ENCODE measurements at places on chromosomes 2 and 18.
A peak's percentile ranks its signal among the peaks of the same experiment; 100 is the strongest.

GRCh38 chr2:236545248-236545658 is 24.4 kb upstream of the ACKR3 start:
- no peak for DNase-seq

DNA sequence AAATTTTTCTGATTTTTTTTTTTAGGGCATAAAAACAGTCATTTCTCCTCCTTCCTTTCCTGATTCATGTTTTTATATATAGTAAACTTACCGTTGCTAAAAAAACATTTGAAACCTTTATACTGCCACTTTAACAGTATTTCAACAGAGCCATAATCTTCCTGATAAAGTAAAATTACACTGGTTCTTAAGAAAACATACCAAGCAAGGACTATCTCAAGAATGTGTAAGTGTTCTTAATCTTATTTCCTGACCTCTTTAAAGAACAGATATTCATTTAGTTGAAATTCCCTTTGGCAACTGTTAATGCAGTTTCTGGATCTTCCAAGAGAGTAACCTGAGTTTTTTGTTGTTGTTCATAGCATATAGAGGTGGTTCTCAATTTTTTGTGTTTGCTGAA is 26.6 kb upstream of the COLEC12 start:
- no peak for DNase-seq

GRCh38 chr2:212097001-212097400 is 441.6 kb downstream of the ERBB4 start:
- no peak for DNase-seq

DNA sequence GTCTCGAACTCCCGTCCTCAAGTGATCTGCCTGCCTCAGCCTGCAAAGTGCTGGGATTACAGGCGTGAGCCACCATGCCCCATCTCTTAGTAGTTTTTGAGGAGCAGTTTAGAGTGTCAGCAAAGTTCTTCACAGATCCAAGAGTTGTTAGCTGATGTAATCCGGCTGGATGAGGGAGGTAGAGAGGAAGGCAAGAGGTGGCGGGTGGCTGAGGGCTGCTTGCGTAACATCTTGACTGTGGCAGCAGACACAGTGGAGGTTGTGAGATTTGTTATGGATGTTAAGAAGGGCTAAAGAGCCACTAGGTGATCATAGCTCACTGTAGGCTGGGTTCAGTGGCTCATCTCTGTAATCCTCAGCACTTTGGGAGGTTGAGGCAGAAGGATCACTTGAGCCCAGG is 19.5 kb upstream of the FAM136A start:
- no peak for DNase-seq

- peak; percentile 47 for DNase-seq
Observed at GRCh38 chr2:101253013-101253702, 472 bp downstream of the CNOT11 start.

DNA sequence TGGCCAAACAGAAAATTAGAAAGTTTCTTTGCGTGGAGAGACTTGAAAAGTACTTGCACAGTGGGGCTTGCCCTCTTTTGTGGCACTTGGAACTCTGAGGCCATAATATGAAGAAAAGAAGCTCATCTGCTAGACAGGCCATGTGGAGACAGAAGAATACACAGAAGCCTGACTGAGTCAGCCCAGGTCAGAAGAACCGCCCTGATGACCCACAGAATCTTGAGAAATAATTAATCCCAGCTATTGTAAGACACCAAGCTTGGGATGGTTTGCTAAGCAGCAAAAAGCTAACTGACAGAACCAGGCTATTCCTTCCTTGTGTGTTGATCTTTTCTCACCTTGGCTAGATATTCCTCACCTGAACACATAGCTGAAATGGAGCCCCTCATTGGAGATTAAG is 33.7 kb downstream of the G6PC2 start:
- DNase-seq, result no peak

- DNase-seq, result peak; percentile 22
Observed at GRCh38 chr2:225282858-225283710, 116.4 kb upstream of the NYAP2 start.

- DNase-seq, result no peak
Observed at GRCh38 chr2:84942964-84943421, 28.0 kb upstream of the KCMF1 start.

DNA sequence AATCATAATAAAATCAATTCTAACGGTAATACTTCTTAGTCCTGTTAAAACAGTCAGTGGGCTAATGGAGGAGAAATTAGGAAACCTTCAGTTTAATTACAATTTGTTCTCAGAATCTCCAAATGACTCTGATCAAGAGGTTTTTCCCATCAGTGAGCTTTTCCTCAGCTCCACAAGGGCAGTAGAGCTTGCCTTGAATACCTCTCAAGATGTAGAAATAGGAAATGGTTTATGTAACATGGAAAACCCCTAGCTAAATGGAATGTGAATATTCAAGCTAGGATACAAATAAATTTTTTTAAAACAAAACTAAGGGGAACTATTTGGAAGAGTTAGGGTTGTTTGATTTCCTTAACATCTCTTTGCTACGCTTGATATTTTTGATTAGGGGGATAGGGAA is 87.5 kb downstream of the PLEKHM3 start:
- DNase-seq, result no peak

GRCh38 chr2:220489121-220489520 is 861.7 kb downstream of the SLC4A3 start:
- DNase-seq, result no peak

GRCh38 chr18:44900627-44901026 is 219.9 kb downstream of the SETBP1 start:
- no peak for DNase-seq

GRCh38 chr2:230942920-230943896 is 18.2 kb upstream of the GPR55 start:
- no peak for DNase-seq

DNA sequence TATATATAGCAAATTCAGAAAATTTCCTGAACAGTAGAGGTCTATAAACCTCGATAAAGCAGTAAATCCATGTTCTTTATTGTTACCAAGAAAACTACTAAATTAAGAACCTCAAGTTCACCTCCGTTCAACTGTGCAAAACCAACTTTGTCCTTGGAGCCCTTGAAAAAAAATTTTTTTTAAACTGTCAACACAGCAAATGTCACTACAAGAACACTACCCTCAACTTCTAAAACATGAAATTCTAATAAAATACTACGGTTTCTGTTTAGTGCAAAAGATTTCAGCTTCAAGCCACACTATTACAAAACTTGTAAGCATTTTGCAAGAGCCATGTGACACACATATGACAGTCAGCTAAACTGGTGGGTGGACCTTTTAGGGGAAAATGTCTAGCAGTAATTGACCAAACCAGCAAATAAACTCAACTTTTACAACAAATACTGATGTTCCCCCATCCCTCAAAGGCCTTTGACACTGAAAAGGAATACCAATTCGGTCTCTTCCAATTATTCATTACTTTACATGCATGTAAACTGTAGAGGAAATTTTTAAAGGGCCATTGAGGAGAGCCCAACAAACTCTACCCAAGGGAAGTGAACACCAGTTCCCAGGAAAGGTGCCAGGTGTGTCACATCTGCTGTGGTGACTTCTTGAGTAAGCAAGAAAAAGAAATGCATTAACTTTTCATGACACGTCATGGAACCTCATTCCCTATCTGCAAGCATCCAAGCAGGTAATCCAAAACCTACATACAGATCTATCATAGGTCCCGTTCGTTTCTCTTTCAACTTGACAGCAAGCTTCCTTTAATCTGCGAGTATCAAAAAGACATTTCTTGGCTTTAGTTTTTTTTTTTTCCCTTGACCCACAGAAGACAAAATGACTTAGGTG is 1.4 kb downstream of the RAB1A start:
- DNase-seq, result no peak

DNA sequence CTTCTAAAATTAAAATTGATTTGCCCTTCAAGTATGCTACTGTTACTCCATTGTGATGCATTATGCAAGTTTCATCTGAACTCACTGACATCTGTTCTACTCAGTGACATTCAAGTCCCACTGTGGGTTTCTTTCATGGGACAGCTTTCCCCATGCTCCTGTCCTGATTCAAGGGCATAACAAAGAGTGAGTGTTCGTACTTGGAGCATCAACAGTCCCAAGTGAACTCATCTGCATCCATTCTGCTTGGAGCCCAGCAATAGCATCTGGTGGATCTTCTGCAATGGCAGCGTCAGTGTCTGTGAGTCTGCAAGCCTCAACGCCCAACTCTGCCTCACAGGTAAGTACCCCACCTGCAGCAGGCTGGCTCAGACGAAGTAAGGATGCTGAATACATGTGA is 27.5 kb downstream of the BUB1 start:
- DNase-seq, result no peak

DNA sequence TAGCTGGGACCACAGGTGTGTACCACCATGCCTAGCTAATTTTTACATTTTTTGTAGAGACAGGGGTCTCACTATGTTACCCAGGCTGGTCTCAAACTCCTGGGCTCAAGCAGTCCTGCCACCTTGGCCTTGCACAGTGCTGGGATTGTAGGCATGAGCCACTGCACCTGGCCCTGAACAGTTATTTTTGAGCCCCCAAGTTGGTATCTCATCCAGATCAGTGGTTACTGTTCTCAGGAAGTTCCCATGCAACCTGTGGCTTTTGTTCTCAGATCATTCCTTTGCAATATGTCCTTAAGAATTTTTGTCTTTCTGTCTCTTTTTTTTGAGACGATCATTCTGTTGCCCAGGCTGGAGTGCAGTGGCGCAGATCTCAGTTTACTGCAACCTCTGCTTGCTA is 7.7 kb upstream of the CCDC138 start:
- DNase-seq, result no peak

DNA sequence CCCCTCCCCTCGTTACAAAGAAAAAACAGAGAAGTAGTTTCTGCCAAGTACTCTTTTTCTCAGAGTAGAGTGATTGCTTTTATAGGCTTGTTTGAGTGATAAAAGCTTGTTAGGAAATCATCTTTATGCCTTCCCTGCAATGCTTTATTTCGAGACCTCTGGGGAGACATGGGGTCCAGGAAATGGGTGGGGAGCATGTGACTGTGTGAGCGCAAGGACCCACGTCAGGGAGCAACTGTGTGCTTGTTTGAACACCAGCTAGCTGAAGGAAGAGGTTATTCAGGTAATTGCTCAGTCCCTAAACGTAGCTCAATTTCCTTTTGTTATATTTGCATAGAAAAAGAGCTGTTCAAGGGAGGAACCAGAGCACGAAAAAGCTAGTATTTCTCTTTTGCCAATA is 187.3 kb downstream of the FAM210A start:
- DNase-seq, result no peak

GRCh38 chr2:175844169-175844568 is 157.9 kb downstream of the LNPK start:
- DNase-seq, result peak; percentile 44

DNA sequence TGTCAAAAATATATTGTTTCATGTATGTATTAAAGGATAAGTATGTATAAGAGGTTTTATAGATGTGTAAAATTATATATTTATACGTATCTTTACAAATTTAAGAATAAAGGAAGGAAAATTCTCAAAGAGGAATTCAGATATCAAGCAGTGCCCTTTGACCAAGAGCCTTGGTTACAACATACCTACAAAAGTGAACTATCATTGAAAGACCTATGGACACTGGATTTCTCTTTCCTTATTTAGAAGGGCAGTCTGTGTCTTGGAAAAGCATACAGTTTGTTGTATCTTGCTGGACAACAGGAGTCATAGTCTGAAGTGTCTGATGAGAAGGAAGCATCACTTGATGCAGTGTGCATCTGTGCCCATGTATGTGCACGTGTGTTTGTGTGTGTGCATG is 21.8 kb upstream of the USP40 start:
- no peak for DNase-seq

- DNase-seq, result no peak
Observed at GRCh38 chr18:37381554-37381953, 184.0 kb downstream of the CELF4 start.

- DNase-seq, result no peak
Observed at GRCh38 chr2:217366966-217367365, 507.1 kb upstream of the TNP1 start.

- DNase-seq, result no peak
Observed at GRCh38 chr2:54603357-54603756, 120.1 kb upstream of the EML6 start.

Data from SW 1271 (cell line).